CD4-positive, alpha-beta T cell (primary cell): ENCODE measurements at places on chromosomes 4 and X. TPM values are rescaled to one million over a fixed set of nuclear protein-coding genes. Genes with fewer than 3 reads are reported as not detected.
A peak's percentile ranks its signal among the peaks of the same experiment; 100 is the strongest.

DNA sequence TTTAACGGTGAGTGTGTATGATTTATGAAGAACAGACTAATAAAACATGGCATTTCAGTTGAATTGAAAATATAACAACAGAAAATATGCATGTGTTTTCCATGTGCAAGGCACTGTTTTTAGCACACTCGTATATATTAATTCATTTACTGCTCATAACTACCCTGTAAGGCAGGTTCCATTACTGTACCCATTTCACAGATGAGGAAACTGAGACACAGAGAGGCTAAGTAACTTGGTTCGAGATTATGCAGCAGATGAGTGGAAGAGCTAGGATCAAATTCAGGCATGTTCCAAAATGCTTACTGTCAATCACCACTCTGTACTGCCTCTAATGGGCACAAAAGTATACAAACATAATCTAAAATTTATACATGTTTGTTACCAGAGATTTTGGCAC lies 20.4 kb downstream of the MBNL3 start:
- DNase-seq = no peak

DNA sequence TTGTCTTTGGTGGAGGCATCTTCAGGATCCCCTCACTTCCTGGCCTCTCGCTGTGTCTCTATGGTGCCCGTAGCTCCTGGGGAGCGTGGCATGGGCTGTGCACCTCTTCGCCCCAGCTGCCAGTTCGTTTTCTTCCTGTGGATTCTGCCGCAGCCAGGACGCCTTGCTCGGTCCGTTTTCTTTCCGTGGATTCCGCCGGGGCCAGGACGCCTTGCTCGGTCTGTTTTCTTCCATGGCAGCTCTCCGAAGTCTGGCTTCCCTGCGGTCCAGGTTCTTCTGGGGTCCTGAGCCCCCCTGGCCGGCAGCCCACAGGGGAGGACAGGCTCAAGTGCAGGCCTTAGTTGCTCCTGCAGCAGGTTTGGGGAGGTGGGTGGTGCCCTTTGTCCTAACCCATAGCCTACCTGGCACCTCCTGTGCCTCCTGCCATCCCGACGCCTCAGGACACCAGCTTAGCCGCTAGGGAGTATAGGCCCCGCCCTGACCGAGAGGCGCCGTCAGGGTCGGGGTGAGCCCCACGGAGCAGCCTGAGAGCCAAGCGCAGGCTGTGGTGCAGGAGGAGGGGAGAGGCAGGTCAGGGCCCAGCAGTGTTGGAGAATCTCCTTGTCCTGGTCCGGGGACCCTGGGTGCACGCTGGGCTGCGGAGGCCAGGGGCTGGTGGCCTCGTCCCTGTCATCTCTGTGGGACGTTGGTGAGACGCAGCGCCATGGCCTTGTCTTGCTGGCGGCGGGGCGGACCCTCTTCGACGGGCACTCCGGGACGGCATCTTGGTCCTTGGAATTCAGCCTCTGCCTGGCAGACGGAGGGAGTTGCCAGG lies 27.1 kb downstream of the UVSSA start:
- no peak for DNase-seq

GRCh38 chrX:17994429-17994828 lies 133.3 kb upstream of the RAI2 start:
- DNase-seq = no peak

DNA sequence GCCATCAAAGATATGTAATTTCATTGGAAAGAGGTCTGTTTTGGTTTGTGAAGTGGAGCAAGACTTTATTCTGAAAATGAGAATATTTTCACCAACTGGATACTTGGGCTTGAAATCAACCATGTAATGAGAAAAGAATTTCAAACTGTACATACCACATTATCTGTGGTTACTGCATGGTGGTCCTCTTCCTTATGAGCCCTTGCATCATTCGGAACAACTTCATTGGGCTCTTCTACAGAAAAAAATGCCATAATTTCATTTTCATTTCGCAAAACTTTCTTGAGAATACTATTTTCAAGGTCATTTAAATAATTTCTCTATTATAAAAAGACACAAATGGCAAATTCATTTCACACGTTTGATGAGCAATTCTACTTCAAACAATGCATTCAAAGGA lies 148.6 kb upstream of the RPS6KA6 start:
- no peak for DNase-seq

DNA sequence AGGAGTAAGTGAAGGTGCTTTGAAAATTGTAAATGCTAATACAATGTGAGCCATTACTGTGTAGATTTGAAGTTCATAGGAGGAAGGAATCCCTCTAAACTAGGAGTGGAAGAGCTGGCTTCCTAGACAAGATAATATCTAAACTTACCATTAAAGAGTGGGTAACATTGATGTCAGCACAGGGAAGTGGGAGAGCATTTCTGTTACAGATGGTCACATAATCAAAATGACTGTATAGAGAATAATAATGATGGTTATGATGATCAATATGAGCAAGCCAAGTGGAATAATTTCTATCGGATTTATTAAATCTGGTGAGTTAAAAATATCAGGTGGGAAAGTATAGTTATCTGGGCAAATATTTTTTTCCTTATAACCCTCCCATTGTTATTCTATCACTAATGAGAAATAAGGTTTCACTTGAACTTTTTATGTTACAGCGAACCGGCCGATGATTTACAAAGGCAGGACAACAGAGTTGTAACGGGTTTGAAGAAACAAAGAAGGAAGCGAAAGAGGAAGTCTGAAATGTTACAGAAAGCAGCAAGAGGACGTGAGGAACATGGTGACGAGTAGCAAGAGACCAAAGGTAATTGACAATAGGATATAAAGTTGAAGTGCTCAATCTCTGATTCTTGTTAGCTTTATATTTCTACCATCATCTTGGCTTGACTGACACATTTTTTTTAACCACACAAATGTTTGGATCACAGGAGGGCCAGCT lies 43.5 kb downstream of the FMR1NB start:
- DNase-seq = peak; percentile 2

SERPINA7 gene
- total RNA-seq = not detected

DNA sequence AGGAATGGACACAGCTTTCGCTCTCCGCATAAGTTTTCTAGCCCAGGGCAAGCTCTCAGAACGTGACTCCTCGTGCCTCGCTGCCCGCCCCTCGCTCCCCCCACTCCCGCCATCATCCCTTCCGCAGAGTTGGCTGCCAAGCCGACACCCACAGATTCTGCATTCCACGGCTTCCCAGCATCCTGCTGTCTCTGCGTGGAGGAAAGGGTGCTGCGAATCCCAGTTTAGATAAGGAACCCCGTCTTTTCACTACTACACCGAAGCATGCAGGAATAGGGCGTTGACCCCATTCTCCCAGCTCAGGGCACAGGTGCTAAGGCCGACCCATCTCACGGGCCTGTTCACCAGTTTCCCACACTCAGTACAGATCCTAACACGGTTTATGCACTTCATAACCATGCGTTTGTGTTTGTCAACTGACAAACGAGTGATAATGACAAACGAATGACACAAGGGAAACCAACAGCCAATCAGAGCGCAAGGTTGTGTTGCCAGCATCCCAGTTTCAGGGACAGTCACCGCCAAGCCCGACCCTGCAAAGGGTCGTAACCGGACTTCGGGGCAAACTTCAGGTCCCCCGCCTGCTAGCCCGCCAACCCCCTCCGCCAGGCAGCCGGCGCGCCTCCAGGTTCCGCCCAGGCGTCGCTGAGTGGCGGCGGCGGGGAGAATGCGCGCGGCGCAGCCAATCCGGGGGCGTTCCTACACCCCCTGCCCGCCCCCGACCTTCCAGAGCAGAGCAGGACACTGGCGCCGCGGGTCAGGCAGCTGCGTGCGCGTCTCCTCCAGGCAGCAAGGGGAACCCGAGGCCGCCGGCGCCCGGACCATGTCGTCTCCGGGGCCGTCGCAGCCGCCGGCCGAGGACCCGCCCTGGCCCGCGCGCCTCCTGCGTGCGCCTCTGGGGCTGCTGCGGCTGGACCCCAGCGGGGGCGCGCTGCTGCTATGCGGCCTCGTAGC lies at the start of gene CYP2U1:
Gene CYP2U1, plus strand, starts transcription at position 729 of the 954 bp plus-strand sequence. Its CDS starts 95 bp downstream, at position 824.
- peak; percentile 67 for DNase-seq

GRCh38 chrX:65407157-65407626 lies 127.4 kb downstream of the LAS1L start:
- no peak for DNase-seq
